NCI-H1930 (cell line): ENCODE measurements at places on chromosomes 11 and 22.

DNA sequence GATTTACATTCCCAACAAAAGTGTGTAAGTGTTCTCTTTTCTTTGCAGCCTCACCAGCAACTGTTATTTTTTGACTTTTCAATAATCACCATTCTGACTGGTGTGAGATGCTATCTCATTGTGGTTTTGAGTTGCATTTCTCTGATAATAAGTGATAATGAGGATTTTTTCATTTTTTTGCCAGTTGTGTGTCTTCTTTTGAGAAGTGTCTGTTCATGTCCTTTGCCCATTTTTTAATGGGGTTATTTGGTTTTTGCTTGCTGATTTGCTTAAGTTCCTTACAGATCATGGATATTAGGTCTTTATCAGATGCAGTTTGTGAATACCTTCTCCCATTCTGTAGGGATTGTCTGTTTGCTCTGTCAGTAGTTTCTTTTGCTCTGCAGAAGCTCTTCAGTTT, 107.7 kb downstream of the EHF start:
- no peak for DNase-seq

GRCh38 chr11:11709447-11710239, 87.8 kb upstream of the GALNT18 start:
- DNase-seq: no peak

DNA sequence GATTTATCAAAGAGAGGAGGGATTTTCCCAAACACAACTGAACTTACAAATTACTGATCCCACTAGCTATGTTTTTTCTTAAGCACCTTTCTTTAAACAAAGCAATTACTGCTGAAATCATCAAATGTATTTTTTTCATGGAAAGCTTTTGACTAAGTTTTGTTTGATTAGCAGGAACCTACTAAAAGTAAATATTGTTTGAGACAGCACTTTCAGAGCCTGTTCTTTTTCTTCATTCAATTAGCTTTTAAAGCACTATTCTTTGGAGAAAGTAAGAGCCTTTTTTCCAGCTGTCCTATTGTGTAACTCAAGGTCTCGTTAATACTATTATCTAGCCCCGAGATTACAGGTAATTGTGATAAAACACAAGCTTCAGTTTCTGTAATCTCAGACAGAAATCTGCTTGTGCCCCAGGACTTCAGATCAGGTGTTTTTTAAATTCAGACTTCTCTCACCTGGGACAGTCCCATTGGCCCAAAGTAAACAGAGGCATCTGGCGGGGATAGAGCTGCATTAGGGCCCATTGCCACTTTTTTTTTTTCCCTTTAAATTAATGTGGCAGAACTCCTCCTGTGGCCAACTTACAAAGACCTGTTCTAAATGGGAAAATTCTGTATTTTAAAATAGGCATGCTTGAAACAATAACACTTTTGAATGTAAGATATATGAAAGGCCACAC, 11.0 kb downstream of the CSTPP1 start:
- DNase-seq: peak; percentile 67

- no peak for DNase-seq
Measured at GRCh38 chr11:11992257-11993212, 15.9 kb downstream of the DKK3 start.

DNA sequence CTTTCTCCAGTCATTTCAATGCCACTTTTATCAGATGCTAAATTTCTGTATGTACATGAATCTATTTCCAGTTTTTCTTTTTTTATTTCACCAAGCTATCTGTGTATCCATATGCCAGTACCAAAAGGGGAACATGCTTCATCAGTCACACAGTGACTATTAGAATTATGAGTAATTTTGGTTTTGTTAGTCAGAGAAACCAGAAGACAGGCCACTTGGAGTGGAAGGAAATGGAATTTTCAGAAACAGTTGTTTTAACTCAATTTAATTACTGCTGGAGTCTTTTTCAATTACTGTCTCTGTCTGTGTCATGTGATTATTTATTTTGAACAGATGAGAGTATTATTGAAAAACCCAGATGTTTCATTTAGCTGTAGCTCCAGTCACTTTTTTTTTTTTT, 84.6 kb upstream of the ANO3 start:
- no peak for DNase-seq

DNA sequence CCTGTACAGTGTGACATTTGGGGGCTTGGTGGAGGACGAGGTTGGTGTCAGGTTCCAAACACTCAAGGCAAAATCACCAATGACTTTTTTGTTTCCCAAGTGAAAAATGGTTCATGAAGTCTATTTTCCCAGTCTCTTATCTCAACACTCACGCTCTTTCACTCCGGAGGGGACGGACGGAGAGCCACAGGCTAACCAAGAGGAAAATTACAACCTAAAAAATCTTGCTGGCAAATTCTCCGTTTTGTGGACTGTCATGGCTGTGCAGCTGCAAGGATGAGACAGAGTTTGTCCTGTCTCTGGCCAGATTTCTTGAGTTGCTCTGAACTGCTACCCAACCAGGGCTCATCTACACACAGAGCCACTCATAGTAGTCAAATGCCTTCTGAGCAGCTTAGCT, 101.2 kb downstream of the ABTB2 start:
- no peak for DNase-seq

GRCh38 chr11:85540635-85541205, 86.4 kb downstream of the DLG2 start:
- no peak for DNase-seq

GRCh38 chr22:42292732-42293520, 22.5 kb upstream of the TCF20 start:
- no peak for DNase-seq

DNA sequence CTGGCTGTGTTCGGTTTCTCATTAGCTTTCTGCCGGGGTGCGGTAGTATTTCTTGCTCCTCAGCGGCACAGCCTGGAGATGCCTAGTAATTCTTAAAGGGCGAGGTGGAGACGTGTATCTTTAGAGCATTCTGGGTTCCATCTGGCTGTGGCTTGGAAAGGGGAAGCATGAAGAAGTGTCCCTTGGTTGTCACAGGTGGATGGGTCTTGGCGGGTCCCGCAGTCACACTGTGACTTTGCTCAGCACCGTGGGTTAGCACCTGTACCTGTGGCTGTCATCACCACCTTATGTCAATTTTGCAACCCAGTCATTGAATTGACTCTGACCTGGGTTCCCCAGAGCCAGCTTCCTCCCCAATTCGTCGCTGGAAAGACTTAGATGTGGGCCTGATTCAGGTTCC, 57.6 kb downstream of the MIAT start:
- no peak for DNase-seq

- DNase-seq: no peak
Measured at GRCh38 chr11:87036756-87037449, 831 bp upstream of the TMEM135 start.

GRCh38 chr11:35088226-35088625, 50.7 kb upstream of the CD44 start:
- DNase-seq: no peak

GRCh38 chr11:121132211-121132976, 31.4 kb downstream of the TECTA start:
- DNase-seq: no peak
